Calu3 (cell line): ENCODE measurements at places on chromosomes 3 and 15. TPM values are rescaled to one million over a fixed set of nuclear protein-coding genes. Genes with fewer than 3 reads are reported as not detected.

CHRNA7 gene
- 2.0 and 2.4 TPM in 2 replicates for total RNA-seq

- H3K4me3 ChIP-seq, result no peak overlapping the region
- no peaks in the 10 kb centered on the region for H3K27me3 ChIP-seq
- H3K4me1 ChIP-seq, result peaks cover 43% of the 10 kb centered on the region
- H3K27ac ChIP-seq, result no peak overlapping the region
Measured at GRCh38 chr3:156792114-156792513, 34.0 kb upstream of the LEKR1 start.

DNA sequence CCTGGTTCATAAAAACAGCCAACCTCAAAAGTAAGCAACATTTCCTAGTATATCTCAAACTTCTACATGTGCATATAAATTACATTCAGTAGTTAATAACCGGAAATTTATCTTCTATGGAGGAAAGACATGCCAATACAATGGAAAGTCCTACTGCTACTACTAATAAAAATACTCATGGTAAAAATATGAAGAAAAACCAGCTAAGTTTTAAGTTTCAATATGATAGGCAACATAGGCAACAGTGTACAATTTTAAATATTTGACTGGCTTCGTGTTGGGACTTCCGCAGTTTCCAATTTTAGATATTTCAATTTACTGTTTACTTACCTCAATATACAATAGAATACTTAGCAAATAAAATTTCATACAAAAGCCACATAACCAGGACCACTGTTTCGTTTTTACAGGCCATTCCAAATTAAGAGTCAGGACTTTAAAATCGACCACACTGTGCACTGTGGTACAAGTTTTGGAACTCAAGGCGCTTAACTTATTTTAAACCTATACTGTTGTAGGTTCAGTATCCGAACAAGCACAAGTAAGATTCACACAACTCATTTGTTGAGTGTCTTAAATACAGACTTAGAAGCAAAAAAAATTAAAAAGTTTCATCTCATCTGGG lies 2.9 kb downstream of the NAA50 start:
- peaks cover 42% of the 10 kb centered on the region for H3K36me3 ChIP-seq
- H3K4me3 ChIP-seq, result peak overlapping the region; percentile 100
- peaks cover 19% of the 10 kb centered on the region for H3K4me1 ChIP-seq
- H3K27me3 ChIP-seq, result no peaks in the 10 kb centered on the region
- DNase-seq, result no peak

- no peaks in the 10 kb centered on the region for H3K4me1 ChIP-seq
- no peak overlapping the region for H3K4me3 ChIP-seq
- DNase-seq, result no peak
- no peaks in the 10 kb centered on the region for H3K27me3 ChIP-seq
Measured at GRCh38 chr3:18369551-18370185, 55.5 kb downstream of the SATB1 start.

DNA sequence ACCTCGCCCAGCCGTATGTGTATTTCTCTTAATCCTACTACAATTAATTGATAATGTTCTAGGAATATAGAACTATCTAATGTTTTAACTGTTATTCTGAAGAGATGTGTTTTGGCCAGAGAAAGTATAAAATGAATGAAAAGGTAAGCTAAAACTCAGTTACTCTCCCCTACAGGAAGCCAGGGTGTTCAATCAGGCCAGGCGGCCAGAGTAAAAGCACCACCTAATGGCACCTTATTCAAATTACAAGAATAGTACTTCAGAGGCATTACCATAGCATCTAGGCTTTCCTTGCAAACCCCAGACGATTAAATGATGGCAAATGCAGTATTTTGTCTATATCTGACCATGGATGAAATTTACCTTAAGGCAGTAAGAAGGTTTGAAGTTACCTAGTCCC lies 10.4 kb downstream of the SLC12A8 start:
- no peak for DNase-seq
- no peaks in the 10 kb centered on the region for H3K36me3 ChIP-seq
- no peak overlapping the region for H3K27ac ChIP-seq
- H3K4me1 ChIP-seq, result no peaks in the 10 kb centered on the region
- H3K4me3 ChIP-seq, result no peak overlapping the region
- no peaks in the 10 kb centered on the region for H3K27me3 ChIP-seq

DNA sequence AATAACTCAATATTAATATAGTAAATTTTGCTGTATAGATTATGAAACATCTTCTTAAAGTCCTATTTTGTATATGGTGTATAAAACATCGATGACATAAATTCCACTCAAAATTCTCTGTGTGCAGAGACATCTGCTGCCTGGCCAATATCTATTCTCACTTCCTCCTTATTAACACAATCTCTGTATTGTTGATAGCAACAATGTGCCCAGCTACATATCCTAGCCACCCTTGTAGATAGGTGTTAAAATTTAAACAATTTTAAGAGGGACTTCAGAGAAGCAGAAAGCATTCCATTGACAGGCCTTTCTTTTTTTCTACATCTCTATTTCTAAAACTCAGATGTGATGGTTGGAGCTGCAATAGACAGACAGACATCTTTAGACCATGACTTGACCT lies 72.3 kb downstream of the FGF12 start:
- H3K36me3 ChIP-seq, result no peaks in the 10 kb centered on the region
- DNase-seq, result no peak
- no peaks in the 10 kb centered on the region for H3K27me3 ChIP-seq
- H3K4me1 ChIP-seq, result no peaks in the 10 kb centered on the region
- H3K4me3 ChIP-seq, result no peak overlapping the region

DNA sequence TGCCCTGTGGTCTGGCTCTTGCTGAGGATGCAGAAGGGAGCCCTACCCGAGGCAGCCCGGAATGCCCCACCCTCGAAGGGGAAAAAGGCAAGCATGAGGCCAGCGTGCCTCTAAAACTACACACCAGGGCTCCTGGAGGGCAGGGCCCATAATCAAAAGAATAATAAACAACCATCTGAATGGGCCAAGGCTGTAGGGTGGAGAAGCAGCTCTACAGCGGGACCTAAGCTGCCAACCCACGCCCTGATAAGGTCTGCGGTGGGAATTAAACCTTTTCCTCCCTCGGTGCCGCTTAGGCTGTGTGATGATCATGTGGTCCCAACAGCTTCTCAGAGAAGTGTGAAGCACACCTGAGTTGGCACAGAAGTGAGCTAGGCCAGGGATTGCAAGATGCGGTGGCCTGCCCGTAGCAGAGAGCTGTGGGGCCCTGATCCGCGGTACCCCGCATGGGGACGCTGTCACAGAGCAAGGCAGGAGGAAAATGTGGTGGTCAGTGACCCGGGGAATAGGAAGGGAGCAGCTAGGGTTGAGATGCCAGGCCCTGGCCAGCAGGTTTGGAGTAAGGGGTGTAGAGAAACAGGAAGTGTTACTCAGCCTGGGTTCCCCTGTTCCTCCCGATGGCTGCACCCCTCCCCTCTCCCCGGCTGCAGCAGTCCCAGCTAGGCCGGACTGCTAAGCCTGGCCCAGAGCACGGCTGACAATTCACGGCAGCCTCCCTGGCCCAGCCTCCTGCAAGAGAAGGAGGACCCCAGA lies 1.1 kb upstream of the C15orf62 start:
- peaks cover 24% of the 10 kb centered on the region for H3K36me3 ChIP-seq
- DNase-seq, result no peak
- H3K4me1 ChIP-seq, result peaks cover 22% of the 10 kb centered on the region
- no peaks in the 10 kb centered on the region for H3K27me3 ChIP-seq

DNA sequence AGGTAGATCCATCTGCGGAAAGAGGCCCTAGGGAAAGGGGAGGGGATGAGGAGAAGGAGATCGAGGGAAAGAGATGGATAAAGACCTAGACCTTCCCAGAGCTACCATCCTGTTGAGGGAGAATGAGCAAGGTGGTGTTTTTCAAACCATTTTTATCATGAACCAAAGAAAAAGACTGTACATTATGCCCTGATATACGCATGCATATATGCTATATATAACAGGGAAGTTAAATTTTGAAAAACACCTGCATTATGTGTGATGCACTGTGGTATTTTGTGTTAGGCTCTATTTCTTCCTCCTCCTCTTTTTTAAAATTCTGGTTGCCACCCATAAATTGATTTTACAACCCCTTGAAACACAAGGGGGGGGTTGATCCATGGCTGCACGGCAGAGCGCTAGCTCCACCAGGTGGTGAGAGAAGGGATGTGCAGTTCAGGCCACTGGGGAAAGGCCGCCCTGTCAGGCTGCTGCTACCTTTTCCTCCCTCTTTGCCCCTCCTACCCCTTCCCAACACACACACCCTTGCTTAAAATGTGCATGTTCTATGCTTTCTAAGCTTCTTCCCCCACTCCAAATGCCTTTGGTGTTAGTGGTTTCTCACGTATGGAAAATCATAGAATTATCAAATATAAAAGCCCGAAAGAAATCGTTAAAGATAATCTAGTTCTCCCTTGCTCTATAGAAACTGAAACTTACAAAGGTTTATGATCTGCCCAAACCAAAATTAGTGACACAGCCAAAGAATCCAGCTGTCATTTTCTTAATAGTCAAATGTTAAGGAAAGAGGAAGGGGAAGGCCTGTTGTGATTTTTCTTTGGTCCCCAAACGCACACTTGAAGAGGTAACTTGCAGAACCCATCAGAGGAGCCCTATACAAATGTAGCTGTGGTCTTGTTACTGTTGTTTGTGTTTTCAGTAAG lies 262.0 kb upstream of the UMPS start:
- H3K27me3 ChIP-seq, result peaks cover 71% of the 10 kb centered on the region
- H3K36me3 ChIP-seq, result no peaks in the 10 kb centered on the region
- no peak overlapping the region for H3K4me3 ChIP-seq
- no peak overlapping the region for H3K27ac ChIP-seq

DNA sequence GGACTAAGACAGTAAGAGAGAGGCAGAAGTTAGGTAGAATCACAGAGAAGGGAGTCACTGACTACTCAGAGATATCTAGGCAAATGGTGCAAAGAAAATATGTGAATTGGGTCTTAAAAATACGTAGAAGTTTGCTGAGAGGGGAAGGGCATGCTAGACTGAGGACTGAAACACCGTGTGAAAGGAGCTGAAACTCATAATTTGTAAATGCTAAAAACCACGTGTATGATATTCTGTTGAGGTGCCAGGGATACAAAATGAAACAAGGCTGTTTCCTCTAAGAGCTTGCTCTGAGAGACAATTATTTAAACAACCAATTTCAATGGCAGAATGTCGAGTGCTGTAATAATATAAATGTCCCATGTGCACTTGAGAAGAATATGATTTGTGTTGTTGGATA lies 47.2 kb downstream of the NCK1 start:
- peaks cover 53% of the 10 kb centered on the region for H3K4me1 ChIP-seq
- no peak for DNase-seq
- H3K4me3 ChIP-seq, result peak overlapping the region; percentile 39
- H3K27me3 ChIP-seq, result no peaks in the 10 kb centered on the region

TNFSF10 gene
- 41.4 and 58.7 TPM in 2 replicates for total RNA-seq

DNA sequence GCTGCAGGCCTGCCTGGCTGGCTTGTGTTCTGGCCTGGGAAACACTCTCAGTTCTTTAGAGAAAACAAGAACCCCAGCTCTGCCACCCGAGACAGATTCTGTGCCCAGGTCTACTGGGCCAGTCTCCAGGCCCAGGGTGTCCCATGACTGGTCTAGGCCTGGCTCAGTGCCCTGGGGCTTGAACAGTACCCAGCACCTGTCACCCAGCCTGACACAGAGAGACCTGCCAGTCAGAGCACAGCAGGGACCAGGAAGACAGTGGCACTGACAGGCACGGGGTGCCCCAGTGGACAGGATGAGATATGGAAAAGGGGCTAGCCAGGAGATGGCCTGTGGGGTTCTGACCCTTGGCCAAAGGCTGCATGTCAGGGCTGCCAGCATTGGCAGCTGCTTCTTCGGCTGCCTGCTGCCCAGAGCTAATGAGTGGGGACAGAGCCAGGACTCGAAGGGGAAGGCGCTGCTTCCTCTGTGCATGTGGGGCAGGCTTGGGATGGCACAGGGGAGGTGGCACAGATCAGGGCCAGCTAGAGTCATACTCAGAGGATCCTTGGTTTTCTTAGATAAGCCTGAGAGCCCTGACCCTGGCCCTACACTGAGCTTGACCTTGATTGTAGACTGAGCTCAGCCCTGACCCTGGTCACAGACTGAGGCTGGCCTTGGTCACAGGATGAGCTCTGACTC lies 15.1 kb downstream of the CCDC33 start:
- H3K36me3 ChIP-seq, result no peaks in the 10 kb centered on the region
- H3K4me1 ChIP-seq, result peaks cover 6% of the 10 kb centered on the region
- H3K4me3 ChIP-seq, result no peak overlapping the region
- no peak overlapping the region for H3K27ac ChIP-seq

DNA sequence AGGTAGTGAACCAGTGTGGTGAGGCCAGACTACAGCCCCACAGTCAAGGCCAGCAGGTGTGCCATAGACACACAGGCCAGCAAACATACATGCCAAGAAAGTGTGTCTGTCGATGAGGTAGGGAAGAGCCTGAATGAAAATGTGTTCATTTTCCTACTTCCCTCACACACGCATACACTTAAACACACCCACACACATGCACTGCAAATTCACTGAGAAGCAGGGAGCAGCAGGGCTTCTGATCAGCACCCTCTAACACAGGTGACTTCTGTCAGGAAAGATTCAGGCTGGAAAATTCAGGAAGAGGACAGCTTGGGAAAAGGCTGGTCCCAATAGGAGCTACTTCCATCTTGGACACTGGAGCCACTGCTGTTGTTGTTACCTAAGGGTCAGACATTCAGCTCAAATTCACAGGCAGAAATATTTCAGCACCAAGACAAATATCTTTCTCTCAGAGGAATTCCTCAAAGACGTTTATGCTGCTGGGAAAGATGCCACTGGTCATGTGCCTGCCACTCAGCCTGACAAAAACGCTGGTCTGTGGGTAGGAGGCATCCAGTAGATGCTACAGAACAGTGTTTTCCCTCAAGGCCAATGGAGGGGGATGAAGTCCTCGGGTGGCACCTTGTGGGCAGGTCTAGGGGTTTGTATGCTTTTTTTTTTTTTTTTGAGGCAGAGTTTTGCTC lies 40.9 kb upstream of the LARS2 start:
- H3K36me3 ChIP-seq, result no peaks in the 10 kb centered on the region
- DNase-seq, result no peak
- no peak overlapping the region for H3K4me3 ChIP-seq
- H3K27me3 ChIP-seq, result peaks cover 79% of the 10 kb centered on the region

PLSCR2 gene
- 2.9 and 5.1 TPM in 2 replicates for total RNA-seq

RBMS3 gene
- 1.3 TPM in 2 replicates for total RNA-seq

STXBP5L gene
- total RNA-seq, result not detected in 2 replicates

ISLR gene
- not detected in 2 replicates for total RNA-seq

HIGD2B gene
- 0.34 TPM in 1 of 2 replicates, not detected in the other for total RNA-seq

GRCh38 chr3:15542614-15543013 lies 21.1 kb upstream of the COLQ start:
- H3K27ac ChIP-seq, result no peak overlapping the region
- H3K4me1 ChIP-seq, result no peaks in the 10 kb centered on the region
- no peaks in the 10 kb centered on the region for H3K36me3 ChIP-seq
- H3K27me3 ChIP-seq, result no peaks in the 10 kb centered on the region
- no peak for DNase-seq
- no peak overlapping the region for H3K4me3 ChIP-seq

- no peak overlapping the region for H3K4me3 ChIP-seq
- H3K27me3 ChIP-seq, result peaks cover 39% of the 10 kb centered on the region
Measured at GRCh38 chr3:134086616-134087015, 56.9 kb upstream of the SLCO2A1 start.

DNA sequence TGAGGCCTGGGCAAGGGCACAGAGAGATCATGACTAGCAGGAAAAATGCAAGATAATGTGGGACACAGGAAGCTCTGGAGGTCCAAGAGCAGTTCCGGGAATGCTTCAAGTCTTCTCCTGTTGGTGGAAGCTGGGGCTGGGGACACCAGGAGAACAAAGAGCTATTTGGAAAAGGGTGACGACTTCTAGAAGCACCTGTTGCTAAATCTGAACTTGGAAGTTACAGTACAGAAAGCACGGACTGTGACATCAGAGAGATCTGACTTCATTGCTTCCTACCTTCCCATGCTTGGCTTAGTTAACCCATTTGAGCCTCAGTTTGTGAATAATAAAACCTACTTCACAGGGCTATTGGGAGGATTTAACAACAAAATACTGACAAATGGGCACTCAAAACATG lies 52.7 kb upstream of the NEO1 start:
- no peaks in the 10 kb centered on the region for H3K4me1 ChIP-seq
- no peaks in the 10 kb centered on the region for H3K36me3 ChIP-seq
- DNase-seq, result no peak
- H3K27me3 ChIP-seq, result peaks cover 52% of the 10 kb centered on the region
